ENCODE measurements at places on chromosomes 11 and 22.

- no peak for DNase-seq
These were observed 593.7 kb upstream of the LUZP2 start for GRCh38 chr11:23903044-23903704.

- no peak for DNase-seq
These were observed 2.3 kb downstream of the SHANK3 start for GRCh38 chr22:50674606-50675552.

DNA sequence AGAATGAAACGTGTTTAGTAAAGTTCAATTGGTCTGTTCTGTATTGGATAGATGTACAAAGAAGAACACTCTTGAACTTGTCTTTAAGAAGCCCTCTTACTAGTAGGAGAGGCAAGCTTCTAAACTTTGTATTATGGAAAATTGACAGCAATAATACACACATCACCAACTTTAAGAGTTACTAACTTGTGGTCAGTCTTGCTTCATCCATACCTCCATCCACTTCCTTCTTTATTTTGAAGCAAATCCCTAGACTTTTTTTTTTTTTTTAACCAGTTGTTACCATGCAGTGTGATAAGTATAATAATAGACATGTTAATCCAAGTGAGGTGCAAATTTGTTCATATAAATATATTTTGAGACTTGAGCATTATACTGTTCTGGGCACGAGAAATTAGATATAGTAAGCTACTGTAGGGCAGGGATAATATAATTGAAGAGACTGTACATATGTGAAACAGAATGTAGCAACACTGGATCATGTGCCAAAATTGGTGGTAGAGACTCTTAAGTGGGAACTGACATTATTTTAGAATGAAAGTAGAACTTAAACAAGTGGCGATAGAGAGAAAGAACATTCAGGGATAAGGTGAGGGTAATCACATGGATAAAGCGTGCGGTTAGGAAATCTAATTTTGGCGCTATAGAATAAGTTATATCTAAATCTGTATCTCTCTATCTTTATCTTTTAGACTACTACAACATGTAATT lies 6.5 kb downstream of the FAR1 start:
- no peak for DNase-seq

GRCh38 chr11:103904324-103904667 lies 132.1 kb upstream of the DDI1 start:
- DNase-seq, result no peak

- no peak for DNase-seq
These were observed 24.7 kb downstream of the TUB start for GRCh38 chr11:8105666-8106065.

- no peak for DNase-seq
These were observed 1.8 kb downstream of the PANX1 start for GRCh38 chr11:94130298-94131046.

DNA sequence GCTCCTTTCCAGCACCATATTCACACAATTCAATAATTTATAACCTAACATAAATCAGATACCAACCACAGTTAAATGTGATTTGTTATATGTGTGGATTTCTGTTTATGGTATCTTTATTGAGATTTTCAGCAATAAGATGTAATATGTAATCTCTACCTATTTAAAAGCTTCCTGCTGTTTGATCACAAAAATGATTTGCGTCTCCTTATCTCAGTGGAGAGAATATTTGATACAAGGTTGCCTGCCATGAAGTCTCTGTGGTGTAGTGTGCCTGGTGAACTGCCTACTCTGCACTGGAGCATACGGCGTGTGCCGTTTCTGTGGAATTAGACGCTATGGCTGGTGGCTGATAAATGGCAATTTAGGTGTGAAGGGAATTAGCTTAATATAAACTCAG lies 741.1 kb downstream of the NELL1 start:
- DNase-seq, result no peak

DNA sequence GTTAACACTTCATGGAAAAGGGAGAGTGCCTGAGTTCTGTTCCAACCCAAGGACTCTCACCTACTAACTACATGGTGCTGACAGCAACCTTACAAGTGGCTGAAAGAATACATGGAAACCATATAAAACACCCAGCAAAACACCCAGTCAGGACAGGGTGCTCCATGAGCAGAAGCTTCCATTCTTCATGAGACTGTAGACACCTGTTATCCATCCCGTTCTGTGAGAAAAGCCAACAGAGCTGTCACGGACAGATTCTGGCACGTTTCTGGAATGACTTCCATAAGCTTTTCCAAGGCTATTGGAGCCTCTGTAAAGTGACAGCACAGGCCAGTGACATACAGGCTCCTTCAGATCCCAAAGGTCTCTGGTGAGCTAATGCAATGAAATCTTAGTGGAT lies 23.2 kb downstream of the PRR14L start:
- no peak for DNase-seq

- DNase-seq, result peak; percentile 89
These were observed 58.5 kb downstream of the IGLL1 start for GRCh38 chr22:23521441-23522113.

DNA sequence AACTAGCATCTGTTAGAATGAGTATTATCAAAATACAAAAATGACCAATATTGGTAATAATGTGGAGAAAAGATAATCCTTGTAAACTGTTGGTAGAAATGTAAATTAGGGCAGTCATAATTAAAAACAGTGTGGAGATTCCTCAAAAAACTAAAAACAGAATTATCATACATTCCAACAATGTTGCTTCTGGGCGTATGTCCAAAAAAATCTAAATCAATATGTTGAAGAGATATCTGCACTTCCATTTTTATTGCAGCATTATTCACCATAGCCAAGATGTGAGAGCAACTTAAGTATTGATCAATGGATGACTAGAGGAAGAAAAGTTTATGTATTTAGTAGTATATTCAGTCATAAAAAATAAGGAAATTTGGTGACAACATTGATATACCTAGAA lies 59.8 kb upstream of the OR9G4 start:
- no peak for DNase-seq

GRCh38 chr11:82557274-82557673 lies 176.4 kb downstream of the FAM181B start:
- DNase-seq, result no peak

GRCh38 chr22:30969532-30970355 lies 679 bp downstream of the TUG1 start:
- DNase-seq, result no peak

GRCh38 chr11:7451520-7451919 lies 33.8 kb upstream of the OLFML1 start:
- DNase-seq, result no peak

DNA sequence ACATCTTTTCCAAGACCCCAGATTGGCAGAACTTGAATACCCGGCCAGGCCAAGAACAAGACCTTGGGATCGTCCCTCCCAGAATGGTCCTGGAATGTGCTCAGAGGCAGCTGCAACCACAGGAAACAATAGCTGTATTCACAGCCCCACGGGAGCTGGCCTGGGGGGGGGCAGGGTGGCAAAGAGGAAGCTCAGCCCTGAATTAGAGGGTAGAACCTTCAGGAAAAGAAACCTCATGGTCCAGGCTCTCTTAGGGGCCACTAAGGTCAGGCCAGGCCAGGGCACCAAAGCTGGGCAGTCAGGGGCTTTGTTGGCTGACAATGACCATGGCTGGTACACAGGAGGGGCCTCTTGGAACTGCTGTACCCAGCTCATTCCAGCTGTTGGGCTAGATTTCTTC lies 17.3 kb downstream of the RPL27A start:
- DNase-seq, result peak; percentile 42

GRCh38 chr22:36549033-36549432 lies 20.1 kb upstream of the EIF3D start:
- no peak for DNase-seq

- peak; percentile 89 for DNase-seq
These were observed 85.9 kb downstream of the ZNF280B start for GRCh38 chr22:22422629-22423112.

DNA sequence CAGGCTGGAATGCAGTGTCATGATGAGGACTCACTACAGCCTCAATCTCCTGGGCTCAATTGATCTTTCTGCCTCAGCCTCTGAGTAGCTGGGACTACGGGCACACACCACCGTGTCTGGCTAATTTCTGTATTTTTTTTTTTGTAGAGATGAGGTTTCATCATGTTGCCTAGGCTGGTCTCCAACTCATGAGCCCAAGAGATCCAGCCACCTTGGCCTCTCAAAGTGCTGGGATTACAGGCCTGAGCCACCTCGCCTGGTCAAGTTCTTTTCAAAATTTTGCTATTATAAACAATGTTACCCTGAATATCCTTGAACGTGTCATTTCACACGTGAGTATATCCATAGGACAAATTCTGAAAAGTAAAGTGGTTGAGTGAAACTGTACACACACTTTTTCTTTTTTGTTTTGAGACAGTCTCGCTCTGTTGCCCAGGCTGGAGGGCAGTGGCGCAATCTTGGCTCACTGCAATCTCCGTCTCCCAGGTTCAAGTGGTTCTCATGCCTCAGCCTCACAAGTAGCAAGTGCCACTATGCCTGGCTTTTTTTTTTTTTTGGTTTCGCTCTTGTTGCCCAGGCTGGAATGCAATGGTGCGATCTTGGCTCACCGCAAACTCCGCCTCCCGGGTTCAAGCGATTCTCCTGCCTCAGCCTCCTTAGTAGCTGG lies 21.6 kb upstream of the EP300 start:
- DNase-seq, result no peak

DNA sequence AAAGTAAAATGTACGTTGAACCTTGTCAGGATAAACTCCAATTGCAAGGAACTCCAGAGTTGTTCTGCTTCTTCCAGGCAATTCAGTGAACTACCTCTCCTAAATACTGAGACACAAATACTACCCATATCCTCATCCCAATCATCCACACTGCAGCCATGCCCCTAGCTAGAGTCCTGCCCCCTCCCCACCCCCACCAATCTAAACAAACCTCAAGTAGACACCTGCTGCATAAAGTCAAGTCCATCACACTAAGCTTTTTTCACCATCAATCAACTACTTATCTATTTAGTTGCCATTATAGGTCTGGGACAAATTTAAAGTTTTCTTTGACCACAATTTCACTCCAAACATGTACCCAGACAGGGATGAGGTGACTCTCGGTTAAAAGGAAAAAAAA lies 93.2 kb upstream of the APOA1 start:
- DNase-seq, result no peak

- DNase-seq, result no peak
These were observed 12.6 kb downstream of the RRAS2 start for GRCh38 chr11:14346303-14346955.

- no peak for DNase-seq
These were observed 47.0 kb upstream of the TIMP3 start for GRCh38 chr22:32754413-32755041.

GRCh38 chr11:1116666-1117390 lies 40.9 kb upstream of the MUC5AC start:
- no peak for DNase-seq

GRCh38 chr22:36021606-36022153 lies 6.9 kb downstream of the RBFOX2 start:
- no peak for DNase-seq

DNA sequence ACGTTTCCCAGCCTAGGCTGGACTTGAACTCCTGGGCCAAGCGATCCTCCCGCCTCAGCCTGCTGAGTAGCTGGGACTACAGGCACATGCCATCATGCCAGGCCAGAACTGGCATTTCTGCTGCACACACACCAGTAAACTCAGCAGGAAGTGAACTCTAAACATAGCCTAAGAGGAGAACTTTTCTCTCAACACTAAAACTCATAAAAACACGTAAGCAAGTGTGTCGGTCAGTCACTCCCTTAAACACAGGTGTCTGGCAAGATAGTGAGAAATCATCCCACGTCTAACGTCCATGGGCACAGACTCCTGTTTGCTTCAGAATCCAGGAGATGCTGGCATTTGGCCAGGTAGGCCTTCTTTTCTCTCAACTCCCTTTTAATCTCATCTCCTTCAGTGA lies 104.8 kb downstream of the RPL27A start:
- no peak for DNase-seq

DNA sequence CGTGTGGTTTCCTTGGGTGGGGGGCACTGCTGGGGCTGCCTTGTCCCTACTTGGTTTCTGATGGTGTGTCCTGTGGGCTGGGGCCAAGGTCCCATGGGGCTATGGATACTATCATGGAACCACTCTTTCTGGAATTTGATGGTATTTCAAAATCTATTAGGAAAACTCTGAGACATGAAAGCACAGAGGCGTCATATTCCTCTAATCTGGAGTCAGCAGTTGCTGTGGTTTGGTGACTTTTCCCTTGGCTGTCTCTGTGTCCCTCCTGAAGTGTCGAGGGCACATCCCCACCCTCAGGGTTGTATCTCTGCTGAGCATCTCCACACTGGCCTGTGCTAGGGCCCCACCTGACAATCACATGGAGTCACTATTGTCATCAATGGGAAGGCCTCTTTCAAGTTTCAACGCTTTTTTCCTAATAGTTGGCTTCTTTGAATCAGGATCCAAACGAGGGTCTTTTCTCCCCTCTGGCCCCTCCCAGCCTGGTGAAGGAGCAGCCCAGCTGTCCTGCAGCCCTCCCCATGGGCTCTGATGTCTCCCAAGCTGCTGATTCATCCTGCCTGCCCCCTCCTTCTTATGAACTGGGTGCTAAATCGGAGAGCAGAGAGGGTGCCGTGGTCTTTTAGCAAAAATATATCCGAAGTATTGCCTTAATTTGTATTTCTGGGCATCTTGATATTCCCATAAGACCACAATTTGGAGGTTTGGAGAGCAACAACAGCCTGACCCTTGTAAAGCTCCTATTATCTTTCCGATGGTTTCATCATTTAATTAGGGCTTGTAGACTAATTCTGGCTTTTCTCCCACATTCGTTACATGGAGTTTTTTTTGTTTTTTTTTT lies 38.5 kb downstream of the MED15 start:
- DNase-seq, result no peak

GRCh38 chr22:49104434-49104833 lies 723.2 kb downstream of the BRD1 start:
- DNase-seq, result peak; percentile 1

DNA sequence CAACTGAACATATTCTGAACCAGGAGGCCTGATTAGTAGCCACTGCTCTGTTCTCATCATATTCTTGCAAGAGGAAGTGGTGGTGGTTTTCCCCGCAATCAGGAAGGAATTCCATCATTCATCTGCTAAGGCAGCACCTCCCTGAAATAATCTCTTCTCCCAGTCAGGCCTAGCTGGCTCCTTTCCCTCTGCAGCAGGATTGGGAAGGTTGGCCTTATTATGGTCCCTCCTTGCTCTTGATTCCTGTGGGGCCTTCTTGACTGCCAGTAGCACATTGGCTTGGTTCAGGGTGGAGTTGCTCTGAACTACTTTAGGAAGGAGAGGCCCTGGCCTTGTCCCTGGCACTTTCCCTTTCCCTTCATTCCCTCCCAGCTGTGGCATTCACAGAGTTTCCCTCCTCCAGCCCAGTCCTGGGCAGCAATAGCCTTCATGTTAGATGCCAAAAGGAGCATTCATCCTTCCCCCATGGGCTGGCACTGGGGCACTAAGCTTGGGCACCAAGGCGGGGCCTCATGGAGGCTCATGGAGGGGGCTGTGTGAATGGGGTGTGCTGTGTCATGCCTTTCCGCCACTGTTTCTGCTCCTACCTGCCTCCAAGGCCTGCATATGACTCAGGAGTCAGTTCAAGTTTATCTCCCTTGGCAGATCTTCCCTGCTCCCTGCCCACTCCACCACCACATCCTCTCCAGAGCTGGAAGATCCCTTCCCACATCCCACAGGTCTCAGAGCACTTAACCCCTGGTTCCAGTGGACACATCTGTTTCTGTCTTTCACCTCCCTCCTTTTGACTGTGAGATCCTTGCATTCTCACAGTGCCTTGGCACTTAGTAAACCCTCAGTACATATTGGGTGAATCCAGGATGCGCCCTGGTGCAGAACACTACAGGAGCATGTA lies 27.6 kb upstream of the CD44 start:
- DNase-seq, result no peak

- peak; percentile 89 for DNase-seq
These were observed 571.8 kb downstream of the OPCML start for GRCh38 chr11:132960273-132961078.

- DNase-seq, result no peak
These were observed 1.1 kb downstream of the CHADL start for GRCh38 chr22:41239443-41240128.

GRCh38 chr11:93099806-93100205 lies 98.0 kb downstream of the SLC36A4 start:
- no peak for DNase-seq
